ENCODE measurements at places on chromosomes 5 and 9.
A peak's percentile ranks its signal among the peaks of the same experiment; 100 is the strongest.

DNA sequence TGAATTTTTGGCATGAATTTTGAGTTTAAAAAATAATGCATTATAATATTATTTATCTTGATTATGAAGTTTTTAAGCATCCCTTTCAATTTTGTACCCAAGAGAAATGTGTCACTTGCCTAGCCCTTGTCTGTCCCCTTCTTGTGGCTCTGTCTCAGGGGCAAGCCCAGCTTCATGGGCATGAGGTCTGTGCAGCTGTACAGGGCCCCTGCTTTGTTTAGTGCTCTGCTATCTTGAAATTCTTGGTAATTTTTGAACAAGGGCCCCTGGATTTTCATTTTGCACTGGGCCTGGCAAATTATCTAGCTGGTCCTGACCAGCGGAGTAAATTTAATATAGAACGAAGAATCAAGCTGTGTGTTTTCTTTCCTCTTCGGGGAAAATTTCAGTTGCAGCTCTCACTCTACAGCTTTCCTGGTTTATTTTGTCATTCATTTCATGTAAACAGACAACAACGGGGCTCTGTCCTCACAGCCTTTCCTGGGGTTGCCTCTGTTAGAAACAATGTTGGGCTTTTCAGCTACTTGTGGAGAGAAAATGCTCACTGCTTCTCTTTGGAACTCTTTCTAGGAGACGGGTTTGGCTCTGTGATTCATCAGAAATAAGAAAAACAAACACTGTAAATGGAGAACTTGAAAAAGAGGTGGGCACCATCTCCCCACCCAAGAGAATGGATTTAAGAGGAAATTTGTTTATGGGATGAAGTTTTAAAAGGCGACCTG, 41.1 kb downstream of the LIX1 start:
- peak; percentile 68 for DNase-seq

DNA sequence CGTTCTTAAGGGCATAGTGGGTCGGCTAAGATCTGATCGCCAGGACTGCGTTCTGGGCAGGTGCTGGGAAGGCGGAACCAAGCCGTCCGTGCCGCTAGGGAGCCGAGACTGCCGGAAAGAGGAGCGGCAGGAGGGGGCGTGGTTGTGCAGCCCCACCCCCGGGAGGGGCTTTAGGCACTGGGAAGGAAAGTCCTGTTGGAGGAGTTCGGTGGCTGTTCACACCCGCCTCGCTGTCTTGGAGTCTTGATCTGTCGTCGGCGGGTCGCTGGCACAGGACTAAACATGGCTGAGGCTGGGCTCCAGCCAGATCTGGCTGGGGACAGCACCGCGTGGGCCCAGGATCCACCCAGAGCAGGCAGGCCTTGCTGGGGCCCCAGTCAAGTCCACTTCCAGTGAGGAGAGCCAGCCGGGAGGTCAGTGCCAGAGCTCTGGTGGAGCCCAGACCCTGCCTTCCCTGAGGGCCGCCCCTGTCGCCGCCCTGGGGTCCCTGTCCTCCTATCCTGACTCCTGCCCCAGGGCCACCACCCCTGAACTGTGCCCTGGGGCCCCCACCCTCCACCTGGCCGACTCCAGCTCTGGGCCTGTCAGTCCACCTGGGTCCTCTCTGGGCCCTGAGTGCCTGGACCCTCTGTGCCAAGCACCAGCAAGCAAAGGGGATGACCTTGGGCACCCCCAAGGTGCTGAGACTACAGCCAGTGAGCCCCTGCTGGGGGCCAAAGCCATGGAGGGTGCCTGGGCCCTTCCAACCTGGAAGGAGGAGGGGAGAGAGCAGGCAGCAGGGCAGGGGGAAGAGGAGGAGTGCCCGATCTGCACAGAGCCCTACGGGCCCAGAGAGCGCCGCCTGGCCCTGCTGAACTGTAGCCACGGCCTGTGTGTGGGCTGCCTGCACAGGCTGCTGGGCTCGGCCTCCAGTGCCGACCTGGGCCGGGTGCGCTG, 4.5 kb downstream of the RNF208 start:
- DNase-seq: peak; percentile 87

- DNase-seq: no peak
These were observed 26.5 kb downstream of the AFAP1L1 start for GRCh38 chr5:149298163-149298562.

DNA sequence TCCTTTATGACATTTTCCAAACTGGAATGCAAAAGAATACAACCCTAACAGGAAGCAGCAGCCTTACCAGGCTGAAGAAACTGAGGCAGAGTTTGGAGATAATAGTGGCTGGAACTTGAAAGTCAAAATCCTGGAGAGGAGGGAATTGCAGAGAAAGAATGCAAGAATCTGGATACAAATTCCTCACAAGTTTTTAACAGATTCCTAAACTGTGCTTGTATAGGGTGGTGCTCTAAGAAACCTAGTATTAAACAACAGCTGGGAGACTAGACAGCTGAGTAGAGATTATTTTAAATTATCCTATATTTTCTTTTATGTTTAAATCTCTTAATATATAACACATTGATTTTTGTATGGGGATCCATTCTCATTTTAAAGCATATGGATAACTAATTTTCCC, 30.7 kb downstream of the INVS start:
- DNase-seq: no peak

DNA sequence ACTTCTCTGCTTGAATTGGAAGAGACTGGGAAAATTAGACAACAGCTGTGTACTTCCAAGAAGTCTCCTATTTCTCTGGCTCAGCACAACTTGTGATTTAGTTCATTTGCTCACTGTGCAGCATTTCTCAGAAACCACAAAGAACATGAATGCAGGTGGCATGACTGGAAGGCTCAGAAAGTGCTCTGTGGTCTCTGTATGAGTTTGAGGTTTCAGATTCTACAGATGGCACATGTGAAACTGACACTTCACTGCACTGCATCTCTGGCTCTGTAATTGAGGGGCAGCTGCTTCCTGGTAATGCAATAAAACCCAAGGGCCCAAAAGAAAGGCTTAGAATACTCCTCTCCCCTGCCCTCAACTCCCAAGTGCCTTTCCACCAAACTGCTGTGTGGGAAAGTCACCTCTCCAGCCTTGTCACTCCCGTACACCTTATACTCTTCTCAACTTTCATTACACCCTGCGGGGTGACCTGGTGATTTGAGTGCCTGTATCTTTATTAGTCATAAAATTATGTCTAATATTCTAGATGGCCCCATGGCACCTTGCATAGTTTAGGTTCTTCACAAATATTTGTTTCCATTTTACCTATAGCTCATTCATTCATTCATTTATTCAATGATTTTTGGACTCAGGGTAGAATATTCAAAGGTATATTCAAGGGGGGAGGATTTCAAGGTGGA, 82.5 kb downstream of the ESM1 start:
- DNase-seq: no peak

DNA sequence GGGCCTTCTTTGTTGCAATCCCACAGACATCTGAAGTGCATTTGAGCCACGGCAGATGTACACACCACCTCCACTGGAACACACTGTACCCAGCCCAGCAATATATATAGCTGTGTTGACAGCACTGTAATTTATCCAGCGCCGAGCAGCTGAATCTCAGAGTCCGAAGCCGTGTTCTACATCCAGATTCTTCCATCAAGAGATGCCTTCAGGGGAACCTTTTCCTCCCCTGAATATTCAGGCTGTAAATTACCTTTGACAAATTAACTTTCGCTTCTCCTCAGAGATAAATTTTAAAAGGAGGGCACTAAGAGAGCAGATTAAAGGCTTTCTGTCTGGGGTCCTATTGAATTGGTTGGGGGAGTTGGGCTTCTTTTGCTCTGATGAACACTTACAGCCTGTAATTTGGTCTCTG, 76.4 kb downstream of the ROR2 start:
- DNase-seq: no peak

- no peak for DNase-seq
These were observed at the start of gene SOX30 for GRCh38 chr5:157652377-157652692. Gene SOX30, minus strand, starts transcription at chr5:157652438. Its CDS starts 360 bp downstream, at chr5:157652078.

GRCh38 chr5:148760945-148761638, 65.3 kb upstream of the ADRB2 start:
- no peak for DNase-seq

GRCh38 chr5:1952444-1953099, 69.8 kb upstream of the IRX4 start:
- peak; percentile 73 for DNase-seq

DNA sequence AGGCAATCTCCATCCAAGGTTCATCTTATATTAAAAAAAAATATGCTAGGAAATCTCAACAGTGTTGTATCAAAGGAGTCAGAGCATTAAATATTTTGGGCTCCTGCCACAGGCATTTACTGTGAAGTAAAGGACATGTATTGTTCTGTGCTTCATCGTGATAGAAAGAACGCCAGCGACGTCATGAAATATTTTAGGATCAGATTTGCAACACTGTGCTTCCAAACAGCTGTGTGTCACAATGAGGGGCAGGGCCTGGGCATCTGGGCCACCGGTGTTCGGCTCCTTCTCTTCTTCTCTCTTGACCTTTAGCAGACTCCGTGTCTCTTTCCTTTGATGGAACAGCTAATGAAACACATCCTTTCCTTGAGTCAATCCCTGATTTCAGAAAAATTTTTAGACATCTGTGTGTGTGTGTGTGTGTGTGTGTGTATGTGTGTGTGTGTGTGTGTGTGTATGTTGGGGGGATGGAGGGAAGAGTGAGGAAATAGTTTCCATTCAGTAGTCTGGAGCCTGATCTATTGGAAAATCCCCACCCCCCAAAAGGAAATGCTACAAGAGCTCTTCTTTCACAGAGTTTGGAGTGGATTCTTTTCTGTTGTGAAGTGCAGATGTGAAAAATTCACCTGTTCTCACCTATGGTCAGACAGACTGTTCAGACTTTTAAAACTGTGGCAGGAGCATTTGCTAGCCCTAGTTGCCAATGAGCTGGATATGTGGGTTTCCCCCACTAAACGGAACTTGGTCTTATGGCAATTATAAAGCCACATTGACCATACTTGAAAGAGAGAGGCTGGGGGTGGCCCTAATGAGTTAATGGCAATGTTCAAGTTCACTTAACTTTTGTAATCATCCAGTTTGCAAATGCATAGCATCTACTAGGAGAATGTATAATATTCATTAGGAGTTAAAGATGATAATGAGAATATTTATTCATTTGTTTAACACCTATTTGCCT, 18.1 kb upstream of the TNC start:
- DNase-seq: no peak

DNA sequence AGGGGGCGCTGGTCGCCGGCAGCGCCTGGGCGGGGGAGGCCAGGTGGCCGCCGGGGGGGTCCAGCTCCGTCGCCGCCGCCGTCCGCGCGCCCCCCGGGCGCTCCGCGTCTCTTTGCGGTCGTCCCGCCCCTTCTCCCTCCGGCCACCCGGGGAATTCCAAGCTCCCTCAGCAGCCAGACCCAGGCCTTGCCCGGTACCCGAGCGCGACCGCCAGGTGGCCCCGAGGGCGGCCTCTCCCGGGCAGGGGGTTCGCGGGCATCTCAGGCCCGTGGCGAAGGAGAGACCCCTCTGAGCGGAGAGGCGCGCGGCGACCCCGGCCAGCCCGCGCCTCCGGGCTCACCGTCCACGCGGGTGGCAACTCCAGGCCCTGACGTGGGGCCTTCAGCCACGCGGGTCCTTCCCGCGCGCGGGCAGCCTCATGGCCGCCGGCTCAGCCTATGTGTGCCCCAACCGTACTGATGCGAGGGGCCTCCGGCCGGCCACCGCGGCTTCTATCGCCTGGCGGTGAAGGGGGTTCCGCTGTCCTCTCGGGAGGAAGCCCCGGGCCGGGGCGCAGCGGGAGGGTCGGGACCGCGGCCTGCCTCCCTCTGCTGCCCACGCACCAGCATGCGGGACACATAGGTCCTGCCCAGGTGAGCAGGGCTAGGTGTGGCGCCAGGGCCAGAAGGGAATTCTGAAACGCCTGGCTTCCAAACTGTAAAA, 529 bp upstream of the NRARP start:
- DNase-seq: peak; percentile 85

GRCh38 chr9:130745210-130745800, 51.7 kb downstream of the EXOSC2 start:
- no peak for DNase-seq

DNA sequence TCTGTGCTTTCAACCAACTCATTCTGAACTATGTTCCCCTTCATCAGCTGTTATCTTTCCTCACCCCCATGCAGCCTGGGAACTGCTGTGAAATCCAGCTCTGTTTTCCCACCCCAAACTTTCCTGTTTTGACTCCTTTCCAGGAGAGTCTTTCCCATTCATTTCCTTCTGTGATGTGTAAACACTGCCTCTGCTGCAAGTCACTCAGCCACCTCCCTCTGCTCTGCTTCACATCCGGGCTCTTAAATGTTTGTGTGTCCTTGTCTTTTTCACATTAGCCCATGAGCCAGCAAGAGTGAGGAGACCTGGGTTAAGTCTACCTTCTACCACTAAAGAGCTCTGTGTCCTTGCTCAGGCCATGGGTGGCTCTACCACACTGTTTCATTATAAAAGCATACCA, 137.5 kb downstream of the ICE1 start:
- no peak for DNase-seq

GRCh38 chr9:6484210-6484609, 71.2 kb downstream of the UHRF2 start:
- DNase-seq: no peak

- no peak for DNase-seq
These were observed 1.7 kb downstream of the FKBP15 start for GRCh38 chr9:113219186-113219936.

- DNase-seq: no peak
These were observed 1.8 kb downstream of the ZBTB34 start for GRCh38 chr9:126862104-126862761.

GRCh38 chr9:37437010-37437409, 14.5 kb downstream of the GRHPR start:
- no peak for DNase-seq

GRCh38 chr9:7403839-7404487, 395.6 kb downstream of the DMAC1 start:
- no peak for DNase-seq

DNA sequence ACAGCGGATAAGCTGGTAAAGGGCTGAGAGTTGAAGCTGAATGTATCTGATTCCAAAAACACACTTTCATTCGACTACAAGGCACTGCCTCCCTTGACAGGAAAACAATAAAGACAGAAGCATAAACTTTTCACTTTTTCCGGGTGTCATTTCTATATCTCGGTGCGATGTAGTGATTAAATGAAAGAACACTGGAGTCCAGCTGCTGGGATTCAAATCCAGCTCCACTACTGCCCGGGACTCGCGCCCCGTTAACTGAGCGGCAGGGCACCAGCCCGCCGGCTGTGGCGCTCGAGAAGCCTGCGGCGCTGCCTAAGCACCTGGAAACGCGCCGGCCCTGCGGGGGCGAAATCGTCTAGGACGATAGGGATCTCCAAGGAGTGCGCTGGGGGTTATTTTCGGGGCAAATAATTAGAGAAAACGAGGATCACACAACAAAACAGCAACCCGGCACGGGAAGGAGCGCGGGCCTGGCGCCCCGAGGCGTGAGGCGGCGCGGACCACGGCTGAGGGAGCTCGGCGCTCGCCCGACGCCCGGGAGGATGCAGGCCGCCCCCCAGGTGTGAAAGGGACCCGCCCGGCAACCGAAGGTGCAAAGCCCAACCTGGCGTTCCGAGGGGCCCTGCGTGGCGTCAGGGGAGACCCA, 837 bp downstream of the UIMC1 start:
- peak; percentile 78 for DNase-seq

DNA sequence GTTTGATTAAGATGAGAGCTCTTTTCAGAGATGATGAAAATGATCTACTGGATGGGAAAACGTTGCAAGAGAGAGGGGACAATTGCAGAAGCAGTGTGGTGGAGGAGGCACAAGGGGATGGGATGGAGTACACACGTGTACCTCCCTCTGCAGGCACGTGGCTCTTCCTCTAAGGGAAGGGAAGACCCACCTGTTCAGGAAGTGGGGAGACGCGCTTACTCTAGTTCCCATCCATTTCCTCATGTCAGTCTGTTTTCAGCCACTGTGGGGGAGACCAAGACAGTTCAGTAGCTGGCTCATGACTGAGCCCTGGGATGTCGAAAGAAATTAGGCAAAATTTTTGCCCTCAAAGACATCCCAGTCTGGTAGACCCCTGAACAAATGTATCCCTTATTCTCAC, 619.2 kb upstream of the CLINT1 start:
- no peak for DNase-seq
